DMS153 (cell line): ENCODE measurements at places on chromosomes 2 and 18.

DNA sequence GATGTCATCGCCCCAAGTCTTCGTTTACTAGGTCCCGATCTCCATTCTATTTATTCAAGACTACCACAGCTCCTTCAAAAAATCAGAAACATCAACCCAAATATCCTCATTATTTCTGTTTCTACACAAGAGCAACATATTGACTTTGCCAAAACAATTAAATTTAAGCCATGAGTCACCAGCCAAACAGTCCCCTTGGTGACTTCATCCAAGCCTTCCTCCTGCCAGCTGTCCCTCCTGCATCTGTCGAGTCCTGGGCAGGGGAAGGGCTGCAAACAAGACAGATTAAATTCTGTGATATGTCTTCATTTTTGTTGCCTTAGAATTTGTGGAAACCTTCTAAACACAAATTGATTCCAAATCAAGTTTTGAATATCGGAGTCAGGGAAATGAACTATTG, 110.3 kb downstream of the SP3 start:
- peak; percentile 3 for DNase-seq

GRCh38 chr2:164485541-164485940, 135.7 kb downstream of the GRB14 start:
- no peak for DNase-seq

- DNase-seq, result no peak
Measured at GRCh38 chr2:7956126-7956689, 725.6 kb upstream of the ID2 start.

DNA sequence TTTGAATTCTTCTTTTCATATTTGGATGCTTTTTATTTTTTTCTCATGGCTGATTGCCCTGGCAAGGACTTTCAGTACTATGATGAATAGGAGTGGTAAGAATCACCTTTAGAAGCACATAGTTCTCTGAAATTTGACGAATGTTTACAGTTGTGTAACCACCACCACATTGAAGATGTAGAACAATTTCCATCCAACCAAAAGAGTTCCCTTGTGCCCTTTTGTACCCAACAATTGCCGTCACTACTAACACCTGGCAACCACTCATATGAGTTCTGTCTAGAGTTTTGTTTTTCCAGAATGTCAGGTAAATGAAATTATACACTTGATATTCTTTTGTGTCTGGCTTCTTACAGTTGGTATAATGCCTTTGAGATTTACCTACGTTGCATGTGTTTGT, 28.7 kb upstream of the SLC16A14 start:
- no peak for DNase-seq

DNA sequence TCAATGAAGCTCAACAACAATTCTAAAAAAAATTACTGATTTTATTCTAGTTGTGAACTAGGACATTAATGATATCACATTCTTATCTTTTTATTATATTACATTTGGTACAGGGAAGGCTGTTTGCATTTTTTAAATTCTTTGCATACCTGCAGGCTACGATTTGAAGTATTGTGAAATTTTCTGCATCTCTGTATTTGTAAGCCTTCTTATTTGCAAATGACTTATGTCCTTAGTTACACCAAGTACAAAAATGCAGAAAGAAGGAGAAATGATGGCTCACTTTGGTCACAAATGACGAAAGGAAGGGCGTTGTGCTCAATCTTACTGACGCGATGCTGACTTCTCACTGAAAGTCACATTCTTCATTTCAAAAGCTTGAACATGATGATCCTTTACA, 227.5 kb upstream of the SOX11 start:
- DNase-seq, result no peak

GRCh38 chr2:148201075-148202004, 180.4 kb downstream of the MBD5 start:
- DNase-seq, result no peak

DNA sequence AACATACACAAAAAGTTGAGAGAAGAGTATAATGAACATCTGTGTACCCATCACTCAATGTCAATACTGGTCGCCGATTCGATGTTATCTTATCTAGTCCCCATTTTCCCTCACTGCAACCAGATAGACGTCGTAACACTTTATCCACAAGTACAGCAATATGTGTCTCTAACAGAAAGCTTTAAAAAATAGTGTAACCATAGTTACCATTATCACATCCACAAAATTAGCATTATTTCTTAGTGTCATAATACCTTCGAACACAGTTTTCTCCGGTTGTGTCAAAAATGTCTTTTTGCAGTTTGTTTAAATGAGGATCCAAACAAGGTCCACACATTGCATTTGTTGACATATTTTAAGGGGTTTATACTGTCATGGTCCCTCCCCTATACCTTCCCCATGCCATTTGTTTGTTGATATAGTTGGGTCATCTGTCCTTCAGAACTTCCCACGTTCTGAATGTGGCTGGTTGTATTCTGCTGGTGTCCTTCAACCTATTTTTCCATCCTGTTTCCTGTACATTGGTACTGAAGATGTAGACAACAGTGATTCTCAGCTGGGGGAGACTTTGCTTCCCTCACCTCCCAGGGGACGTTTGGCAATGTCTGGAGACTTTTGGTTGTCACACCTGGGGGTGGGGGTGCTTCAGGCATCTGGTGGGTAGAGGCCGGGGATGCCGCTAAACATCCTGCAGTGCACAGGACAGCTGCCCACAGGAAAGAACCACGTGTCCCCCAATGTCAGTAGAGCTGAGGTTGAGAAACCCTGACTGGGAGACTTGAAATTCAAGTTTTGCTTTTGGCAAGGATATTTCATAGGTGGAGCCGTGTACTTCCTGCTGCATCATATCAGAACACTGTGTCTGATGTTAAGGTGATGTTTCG, 72.7 kb upstream of the SPRED2 start:
- no peak for DNase-seq

DNA sequence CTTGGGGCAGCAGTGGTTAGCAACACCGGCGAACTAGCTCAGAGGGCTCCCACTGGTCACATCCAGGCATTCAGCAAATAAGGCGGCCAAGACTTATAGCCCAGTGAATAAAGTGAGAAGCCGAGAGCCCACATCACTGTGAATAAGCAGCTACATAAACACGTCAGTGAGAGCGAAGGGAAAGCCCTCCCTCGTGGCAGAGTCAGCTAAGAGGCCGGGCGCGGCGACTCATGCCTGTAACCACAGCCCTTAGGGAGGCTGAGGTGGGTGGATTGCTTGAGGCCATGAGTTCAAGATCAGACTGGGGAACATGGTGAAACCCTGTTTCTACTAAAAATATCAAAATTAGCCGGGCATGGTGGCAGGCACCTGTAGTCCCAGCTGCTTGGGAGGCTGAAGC, 5.2 kb downstream of the D2HGDH start:
- DNase-seq, result no peak

GRCh38 chr2:179455824-179456223, 191.2 kb upstream of the SESTD1 start:
- no peak for DNase-seq

DNA sequence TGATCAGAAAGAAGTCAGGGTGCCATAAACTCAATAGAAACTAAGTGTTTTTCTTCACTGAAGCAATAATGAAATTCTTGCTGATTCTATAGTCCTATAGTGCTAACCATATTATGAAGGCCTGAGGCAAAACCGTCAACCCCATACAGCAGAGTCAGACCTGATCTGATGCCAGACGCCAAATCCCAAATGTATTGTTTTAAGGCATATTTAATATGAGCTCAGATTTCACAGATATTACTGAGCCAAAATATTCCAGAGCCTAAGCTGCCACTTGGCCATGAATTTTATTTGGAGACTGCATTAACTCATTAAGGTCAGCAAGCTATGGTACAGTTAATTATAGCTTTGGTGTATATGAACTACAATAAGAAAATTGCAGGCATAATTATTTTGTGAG, 53.4 kb downstream of the SCN1A start:
- DNase-seq, result no peak

GRCh38 chr2:155895016-155895415, 437.5 kb downstream of the NR4A2 start:
- DNase-seq, result no peak
